ENCODE measurements at places on chromosomes 12 and 14. TPM values are rescaled to one million over a fixed set of nuclear protein-coding genes. Genes with fewer than 3 reads are reported as not detected.

GRCh38 chr12:130768120-130768519 lies 52.0 kb upstream of the RIMBP2 start:
- no peak for DNase-seq

- DNase-seq: no peak
Observed at GRCh38 chr12:126191949-126192348, 1126.7 kb downstream of the AACS start.

- no peak for DNase-seq
Observed at GRCh38 chr12:51378749-51379148, 12.5 kb downstream of the GALNT6 start.

- DNase-seq: no peak
Observed at GRCh38 chr14:94099006-94099405, 11.5 kb upstream of the IFI27 start.

GRCh38 chr12:87656311-87656710 lies 372.9 kb downstream of the C12orf50 start:
- no peak for DNase-seq

- no peak for DNase-seq
Observed at GRCh38 chr12:109925185-109925840, 25.2 kb downstream of the TCHP start.

DNA sequence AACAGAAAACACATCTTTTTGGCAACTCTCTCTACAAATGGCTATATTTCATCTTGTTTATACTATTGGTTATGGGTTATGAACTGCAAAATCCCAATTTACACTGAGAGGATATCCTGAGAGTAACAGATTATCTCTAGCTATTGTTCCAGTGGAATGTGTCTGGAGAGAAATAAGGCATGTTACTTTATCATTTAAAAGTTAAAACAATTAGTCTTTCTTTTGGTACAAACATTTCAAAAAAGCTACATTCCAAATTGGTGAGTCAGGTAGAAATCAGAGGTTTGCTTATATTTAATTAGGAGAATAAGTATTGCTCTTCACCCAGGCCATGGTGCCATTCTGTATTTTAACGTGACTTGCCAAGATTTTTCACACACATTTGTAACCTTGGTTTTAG lies 411.6 kb downstream of the CCER1 start:
- no peak for DNase-seq

DNA sequence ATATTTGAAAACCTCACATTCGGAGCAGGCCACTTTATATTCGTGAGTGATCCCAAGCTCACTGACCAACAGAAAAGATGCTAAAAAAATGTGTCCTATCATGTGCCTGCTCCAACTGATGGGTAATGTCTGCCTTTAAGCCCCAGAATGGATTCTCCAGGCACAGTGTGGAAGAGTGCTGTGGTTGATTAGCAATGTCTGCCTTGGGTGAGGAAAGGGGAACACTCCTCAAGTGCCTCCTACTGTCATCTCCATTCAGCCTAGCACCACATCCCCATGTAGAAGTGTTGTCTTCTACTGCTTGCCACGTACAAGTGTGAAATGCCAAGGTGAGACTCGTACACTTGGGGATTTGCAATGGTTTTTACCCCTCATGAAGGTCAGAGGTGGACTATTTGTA lies 199.3 kb downstream of the SLC41A2 start:
- no peak for DNase-seq

Gene BDKRB1
- 0.94 TPM for polyA plus RNA-seq

Gene KLRB1
- polyA plus RNA-seq: 0.56 TPM

Data from hindlimb muscle (tissue), 1 donor.